ENCODE measurements at places on chromosomes 4 and X.

- no peak for DNase-seq
Measured at GRCh38 chr4:7166237-7166636, 26.1 kb upstream of the SORCS2 start.

DNA sequence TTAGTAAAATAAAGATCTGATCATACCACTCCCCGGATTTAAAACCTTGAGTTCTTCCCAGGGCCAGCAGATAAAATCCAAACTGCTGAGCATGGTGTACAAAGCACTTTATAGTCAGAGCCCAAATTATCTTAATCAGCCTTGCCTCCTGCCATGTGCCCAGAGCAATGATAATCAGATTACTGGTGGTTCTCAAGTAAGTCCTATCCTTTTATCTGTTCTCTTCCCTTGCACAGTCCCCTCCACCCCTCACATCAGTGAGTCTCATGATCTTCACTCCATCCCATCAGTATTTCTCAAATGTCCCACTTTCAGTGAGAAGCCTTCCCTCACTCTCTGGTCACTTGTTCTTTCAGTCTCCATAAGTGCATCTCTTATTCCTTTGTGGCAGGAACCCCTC lies 22.7 kb downstream of the INTS6L start:
- DNase-seq = no peak

- no peak for DNase-seq
Measured at GRCh38 chrX:24475480-24475879, 10.4 kb downstream of the PDK3 start.

- DNase-seq = no peak
Measured at GRCh38 chrX:15235001-15235400, 34.9 kb downstream of the ASB9 start.

DNA sequence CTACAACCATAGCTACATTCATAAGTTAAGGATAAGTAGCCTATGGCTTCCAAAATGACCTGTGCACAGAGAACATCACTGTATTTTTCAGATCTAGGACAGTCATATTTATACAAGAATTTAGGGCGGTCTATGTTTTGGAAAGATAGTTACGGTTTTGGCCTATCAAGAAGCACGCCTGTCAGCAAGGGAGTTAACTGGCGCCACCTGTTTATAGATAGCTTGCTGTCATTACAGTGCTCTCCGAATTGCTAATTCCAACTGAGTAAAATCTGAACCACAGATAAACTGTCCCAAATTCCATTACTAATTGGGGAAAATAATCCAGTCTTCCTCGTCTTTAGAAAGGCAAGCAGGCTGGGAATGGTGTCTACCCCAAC lies 646 bp downstream of the ABCB7 start:
- no peak for DNase-seq

- DNase-seq = no peak
Measured at GRCh38 chr4:174107746-174108354, 175.6 kb downstream of the FBXO8 start.

DNA sequence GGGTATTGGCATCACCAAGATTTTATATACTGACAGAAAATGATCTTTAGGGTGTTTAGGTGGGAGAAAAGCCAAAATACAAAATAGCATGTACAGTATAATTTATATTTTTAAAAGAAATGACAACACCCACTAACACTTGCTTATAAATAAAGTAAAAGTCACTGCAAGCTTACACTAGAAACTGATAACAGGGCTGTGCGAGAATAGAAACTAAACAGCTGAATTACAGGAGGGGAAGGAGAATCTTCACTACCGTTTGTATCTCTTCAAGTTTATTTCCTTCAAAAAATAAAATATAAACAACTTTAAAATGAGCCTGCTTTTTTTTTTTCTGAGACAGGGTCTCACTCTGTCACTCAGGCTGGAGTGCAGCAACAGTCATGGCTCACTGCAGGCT lies 22.8 kb downstream of the GRSF1 start:
- DNase-seq = no peak

DNA sequence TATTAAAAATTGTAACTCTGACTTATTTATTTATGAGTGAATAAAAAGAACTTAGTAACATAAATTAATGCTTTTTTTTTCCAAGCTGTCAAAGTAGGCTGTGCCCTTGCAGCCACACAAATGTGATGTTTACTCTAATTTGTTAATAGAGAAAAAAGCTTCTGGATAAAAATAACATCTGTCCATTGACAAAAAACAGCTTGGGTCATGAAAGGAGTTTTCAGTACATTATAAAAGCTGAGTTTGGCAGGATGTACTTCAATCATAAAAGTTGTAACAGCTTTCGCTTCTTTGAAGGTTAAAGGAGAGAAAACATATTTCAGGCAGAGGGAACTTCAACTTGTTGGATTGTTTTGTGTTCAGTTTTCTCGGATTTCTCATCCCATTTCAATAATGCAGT lies 105.6 kb downstream of the SLC4A4 start:
- DNase-seq = no peak

DNA sequence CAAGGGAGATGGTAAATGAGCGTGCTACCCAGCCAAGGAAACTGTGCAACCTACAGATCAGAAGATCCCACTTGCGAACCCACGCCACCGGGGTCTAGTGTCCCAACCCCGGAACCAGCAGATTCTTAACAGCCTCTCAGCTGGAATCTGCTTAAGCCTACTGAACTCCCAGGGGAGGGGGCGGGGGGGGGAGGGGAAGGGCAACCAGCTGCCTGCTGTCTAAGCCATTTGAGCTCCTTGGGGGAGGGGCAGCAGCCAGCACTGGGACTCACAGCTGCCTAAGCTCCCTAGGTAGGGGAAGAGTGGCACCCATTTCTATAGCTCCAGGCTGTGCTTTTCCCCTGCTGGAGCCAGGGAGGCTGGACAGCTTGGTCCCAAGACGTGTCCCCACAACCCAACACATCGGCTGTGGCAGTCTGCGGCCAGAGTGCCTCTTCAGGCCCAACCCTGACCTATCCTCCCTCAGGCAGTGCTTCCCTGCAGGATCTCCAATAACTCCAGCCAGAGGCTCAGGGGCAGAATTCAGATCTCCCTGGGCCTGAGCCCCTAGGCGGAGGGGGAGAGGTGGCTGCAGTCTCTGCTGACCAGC lies 289.2 kb downstream of the LDB2 start:
- DNase-seq = no peak

DNA sequence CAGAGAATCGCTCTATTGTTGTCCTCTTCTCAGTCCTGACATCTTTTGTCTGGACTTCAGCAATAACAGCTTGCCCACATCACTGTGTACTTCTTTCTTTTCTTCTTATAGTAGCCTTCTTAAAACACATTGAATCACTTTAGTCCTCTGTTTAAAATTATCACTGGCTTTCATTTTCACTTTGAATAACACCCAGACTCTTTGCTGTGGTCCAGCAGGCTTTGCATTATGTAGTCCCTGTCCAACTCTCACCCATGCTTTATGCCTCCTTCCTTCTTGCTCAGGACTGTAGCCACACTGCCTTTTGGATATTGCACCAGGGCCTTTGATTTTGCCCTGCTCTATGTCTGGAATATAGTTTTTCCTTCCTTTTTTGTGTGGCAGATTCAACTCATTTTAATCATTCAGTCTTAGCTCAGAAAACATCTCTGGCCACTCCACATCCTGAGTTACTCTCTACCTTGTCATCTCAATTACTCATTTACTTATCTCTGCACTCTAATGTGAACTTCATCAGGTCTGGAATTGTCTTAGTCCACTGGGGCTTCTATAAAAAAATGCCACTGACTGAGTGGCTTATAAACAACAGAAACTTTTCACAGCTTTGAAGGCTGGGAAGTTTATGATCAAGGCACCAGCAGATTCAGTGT lies 168.2 kb downstream of the C4orf33 start:
- DNase-seq = no peak

DNA sequence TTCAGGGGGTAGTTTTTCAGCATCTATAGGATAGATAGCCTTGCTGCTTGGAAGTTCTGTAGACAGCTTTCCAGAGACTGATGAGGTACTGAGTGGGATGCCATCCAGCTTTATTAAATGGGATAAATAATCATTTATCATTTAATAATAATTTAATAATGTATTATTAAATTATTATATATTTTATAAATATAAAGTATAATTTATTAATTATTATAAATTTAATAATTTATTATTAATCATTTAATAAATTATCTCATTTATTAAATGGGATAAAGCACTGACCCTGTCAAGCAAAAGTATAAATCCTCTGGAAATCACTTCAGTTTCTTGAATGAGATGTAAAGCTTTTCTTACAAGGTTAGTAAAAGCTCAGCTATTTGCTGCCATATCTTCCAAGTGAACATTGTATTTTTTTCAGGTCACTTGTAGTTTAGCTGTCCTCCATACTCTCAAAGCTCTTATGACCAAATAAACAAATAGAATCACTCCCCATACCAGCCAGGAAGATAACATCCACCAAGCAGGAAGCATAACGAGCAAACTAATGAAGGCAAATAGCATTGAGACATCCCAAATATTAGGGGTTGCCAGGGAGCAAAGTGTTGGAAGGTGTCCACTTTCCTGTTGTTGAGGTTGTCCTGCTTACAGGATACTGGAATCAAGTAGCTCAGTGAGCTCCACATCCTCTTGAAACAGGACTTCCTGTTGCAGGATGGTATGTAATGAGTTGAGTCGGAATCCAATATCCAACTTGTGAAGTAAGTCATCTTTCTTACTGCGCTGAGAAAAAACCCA lies 88.9 kb downstream of the ZNF674 start:
- DNase-seq = no peak

DNA sequence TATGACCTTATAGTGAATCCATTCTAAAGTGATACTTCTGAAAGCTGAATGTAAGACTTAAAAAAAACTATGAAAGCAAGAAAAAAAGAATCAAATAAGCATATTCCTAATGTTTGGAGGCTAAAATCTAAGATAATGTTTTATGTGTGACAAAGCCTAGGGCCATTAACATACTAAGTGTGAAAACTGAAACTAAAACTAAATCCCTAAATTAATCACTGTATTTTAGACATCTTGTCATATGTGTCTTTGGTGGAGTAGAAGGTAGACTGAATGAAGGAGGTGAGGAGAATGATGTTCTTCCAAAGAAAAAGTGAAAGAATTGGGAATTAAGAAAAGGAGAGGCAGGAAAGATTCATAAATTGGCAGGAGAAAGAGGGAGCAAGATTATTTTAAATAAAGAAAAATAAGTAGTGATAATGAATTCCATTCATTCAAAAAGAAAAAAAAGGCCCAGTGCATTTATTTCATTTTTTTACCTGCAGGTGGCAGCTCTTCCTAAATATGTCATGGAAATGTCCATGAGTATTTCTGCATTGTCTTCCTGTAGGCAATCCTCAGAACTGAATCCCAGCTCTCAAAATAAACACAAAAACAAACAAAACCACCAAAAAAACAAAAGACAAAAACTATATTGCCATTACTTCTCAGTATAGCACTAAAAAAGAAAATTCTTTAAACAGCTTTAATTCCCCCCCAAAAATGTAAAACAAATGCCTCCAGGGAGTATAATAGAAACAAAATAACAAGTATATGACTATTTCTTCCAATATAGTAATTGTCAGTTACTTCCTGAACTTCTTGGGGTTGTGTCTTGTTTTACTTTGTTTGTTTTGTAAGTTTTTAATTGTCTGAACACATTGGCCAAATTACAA lies 17.0 kb upstream of the AP1AR start:
- DNase-seq = no peak

GRCh38 chr4:92357966-92358365 lies 54.2 kb downstream of the GRID2 start:
- no peak for DNase-seq

DNA sequence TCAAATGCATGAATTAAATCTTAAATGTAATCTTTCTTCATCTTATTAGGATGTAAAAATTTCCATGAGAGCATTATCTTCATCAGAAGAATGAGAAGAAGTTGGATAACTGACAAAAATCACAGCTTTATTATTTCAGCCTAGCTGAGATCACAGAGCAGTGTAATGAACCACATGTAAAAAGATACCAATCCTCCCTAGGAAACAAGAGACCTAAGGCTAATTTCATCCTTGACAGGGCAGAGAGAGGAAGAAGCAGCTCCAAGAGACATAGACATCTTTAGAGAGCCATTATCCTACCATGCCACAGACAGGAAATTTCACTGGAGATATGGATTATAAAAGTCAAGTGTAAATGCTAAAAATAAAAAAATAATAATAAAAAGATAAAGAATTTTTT lies 40.9 kb upstream of the IL15 start:
- DNase-seq = no peak

GRCh38 chr4:174120446-174121295 lies 162.8 kb downstream of the FBXO8 start:
- DNase-seq = no peak

- DNase-seq = no peak
Measured at GRCh38 chr4:34221986-34222385, 2022.3 kb downstream of the ARAP2 start.

- no peak for DNase-seq
Measured at GRCh38 chr4:148850257-148850995, 408.2 kb upstream of the NR3C2 start.

- DNase-seq = no peak
Measured at GRCh38 chr4:134178706-134179105, 22.9 kb downstream of the PABPC4L start.

DNA sequence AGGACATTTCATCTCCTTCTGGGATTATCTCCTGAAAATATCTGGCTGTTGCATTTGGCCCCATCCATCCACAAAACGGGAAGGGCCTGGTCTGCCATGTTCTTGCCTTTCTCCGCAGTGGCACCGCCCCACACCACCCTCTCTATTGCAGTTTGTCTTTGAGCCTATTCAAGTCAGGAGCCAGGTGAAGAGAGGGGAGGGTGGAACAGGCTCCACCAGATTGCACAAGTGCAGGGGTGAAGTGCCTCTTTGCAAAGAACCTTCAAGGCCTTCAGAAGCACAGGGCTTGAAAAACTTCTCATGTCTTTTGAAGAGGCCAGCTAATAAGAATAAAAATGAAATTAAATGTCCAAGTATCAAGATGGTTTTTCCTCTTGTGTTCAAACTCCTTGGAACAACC lies 28.7 kb downstream of the RS1 start:
- no peak for DNase-seq

GRCh38 chrX:114201622-114202021 lies 382.3 kb upstream of the HTR2C start:
- no peak for DNase-seq

DNA sequence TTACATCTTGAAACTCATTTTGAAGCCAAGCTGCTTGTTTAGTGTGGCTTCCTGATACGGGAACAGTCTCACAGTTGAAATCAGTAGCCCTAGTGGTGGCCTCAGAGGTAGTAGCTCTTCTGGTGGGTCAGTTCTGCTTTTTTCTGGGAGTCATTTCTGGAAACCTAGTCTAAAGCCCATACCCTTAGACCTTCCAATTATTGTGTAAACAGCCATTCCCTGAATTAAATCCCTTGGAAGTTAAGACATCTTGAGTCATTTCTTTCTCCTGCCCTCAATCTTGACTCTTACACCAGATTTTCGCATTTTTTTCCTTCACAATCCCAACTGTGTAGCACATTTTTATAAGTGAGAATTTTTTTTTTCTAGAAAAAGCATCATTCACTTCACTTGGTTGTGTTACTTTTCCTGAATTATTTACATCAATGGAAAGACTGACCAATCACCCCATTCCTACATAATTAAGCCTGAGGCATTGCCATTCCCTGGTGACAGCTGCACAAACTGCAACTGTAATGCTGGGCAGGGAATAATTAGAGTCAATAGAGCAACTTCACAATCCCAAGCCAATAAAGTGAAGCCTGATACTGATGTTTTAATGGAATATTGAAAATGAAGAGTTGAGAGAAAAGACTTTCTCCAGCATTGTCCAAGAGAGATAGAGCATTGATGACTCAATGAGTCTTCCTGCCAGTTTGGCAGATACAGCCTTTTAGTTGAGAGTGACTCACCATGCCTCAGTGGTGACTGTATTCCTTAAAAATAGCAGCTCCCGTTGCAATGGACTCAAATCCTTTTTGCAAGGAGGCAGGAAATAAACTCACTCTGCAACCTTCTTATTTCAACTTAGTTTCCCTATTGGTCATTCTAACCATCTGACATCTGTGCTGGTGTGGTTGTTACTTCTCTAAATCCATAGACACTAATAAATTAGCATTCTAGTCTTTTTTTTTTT lies 13.0 kb upstream of the SEPSECS start:
- no peak for DNase-seq

Data from stimulated activated CD4-positive, alpha-beta T cell treated with anti-CD3 and anti-CD28 coated beads, Interleukin-12 subunit alpha, Interleukin-12 subunit beta, amount 100 ng/mL, for 4 hours (primary cell).